Type B pancreatic cell (in vitro differentiated cells): ENCODE measurements at places on chromosomes 6 and 20. TPM values are rescaled to one million over a fixed set of nuclear protein-coding genes. Genes with fewer than 3 reads are reported as not detected.

- DNase-seq, result no peak
These were observed 64.4 kb upstream of the MAFB start for GRCh38 chr20:40753472-40753871.

GRCh38 chr6:45607798-45608197 is 230.1 kb upstream of the SUPT3H start:
- DNase-seq, result no peak

DNA sequence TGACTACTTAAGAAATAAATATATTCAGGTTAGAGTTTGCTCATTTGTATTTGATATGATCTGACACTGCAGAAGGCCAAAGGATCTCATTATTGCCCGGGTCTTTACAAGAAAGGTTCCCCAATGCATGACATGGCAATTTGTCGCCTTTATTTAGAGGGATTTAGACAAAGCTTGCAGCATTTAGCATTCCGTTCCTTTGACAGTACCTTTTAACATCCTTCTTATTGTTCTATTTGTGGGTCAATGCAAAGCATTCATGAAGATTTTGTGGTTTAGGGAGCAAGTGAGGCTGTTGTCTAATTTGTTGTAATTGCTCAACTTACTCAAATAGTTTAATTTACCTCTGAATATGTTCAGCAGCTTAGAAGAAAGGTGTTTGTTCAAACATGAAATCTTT is 230.8 kb upstream of the FLRT3 start:
- DNase-seq, result no peak

GRCh38 chr6:170497841-170498301 is 55.2 kb downstream of the PSMB1 start:
- no peak for DNase-seq

DNA sequence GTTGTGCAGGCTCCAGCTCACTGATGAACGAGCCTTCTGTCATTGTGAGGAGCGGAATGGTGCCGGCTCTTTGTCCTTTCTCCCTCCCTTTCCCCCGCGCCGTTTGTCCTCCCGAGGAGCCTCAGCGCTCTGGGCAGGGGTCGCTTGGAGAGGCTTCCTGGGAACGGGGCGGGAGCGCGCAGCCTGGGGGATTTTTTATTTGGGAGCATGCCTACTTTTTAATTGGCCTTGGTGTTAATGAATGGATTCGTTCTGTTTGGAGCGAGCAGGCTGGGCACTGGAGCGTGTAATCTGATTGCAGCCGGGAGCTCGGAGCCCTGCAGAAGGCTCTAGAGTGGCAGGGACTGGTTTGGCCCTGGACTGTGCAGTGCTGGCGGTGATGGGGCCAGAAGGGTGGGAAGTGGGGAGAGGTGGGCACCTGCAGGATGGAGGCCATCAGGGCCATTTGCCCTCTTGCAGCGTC is 118.8 kb downstream of the CDH4 start:
- DNase-seq, result no peak

- no peak for DNase-seq
These were observed 1308.0 kb downstream of the EPHA7 start for GRCh38 chr6:92111386-92111785.

DNA sequence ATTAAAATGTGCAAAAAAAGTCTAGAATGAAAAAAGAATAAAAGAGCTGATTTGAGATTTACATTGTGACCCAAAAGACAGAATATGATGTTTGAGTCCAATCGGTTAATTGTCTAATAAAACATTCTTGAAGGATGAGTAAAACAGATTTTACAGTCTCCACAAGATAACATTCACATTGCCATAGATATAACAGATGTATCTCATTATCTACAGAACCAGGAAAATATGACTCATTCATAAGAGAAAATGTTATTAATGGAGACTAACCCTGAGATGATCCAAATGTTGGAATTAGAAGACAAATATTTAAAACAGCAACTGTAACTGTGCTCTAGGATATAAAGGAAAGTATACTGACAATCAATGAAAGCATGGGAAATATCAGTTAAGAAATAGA is 141.7 kb downstream of the RFX6 start:
- DNase-seq, result no peak

DNA sequence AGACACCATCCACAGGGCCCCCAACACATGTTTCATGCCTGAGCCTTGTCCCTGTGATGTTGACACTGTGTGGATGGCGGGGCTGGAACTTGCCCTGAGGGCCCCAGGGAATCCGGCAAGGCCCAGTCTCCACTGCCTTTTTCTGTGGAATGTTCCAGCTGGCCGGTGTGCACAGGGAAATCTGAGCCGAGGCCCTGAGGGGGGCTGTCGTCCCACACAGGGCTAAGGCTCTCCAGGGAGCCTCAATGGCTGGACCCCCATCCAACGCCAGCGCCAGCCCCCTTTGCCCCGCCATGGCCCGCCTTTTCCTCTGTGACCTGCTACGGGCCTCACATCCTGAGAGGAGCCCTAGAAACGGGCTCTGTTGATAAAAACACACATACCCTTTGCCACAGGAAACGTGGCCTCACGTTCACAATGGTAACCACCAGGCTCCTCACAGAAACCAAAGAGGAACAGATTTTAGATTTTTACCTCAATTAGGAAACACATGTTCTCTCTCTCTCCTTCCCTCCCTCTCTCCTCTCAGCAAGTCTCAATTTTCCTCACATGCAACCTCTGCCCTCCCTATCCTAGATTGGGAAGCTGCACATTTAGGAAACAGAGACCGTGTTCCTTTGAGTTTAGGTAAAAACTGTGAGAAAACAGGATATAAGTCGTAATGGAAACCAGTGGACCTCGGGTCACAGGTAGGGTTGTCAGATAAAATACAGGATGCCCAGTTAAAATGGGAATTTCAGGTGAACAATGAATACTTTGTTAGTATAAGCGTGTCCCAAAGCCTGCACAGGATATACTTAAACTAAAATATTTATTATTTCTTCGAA is 13.7 kb upstream of the ZNF831 start:
- no peak for DNase-seq

- no peak for DNase-seq
These were observed 58.8 kb downstream of the REV3L start for GRCh38 chr6:111423960-111424846.

GRCh38 chr6:140320081-140321080 is 945.9 kb upstream of the CITED2 start:
- no peak for DNase-seq

RIPOR2 gene
- total RNA-seq, result 2.1 and 4.2 TPM in 2 replicates

GUCA1A gene
- 0.41 and 0.57 TPM in 2 replicates for total RNA-seq

GTF2H4 gene
- 40.8 and 78.7 TPM in 2 replicates for total RNA-seq

ADGRF4 gene
- total RNA-seq, result 0.87 and 2.3 TPM in 2 replicates
